Activated CD8-positive, alpha-beta memory T cell treated with anti-CD3 and anti-CD28 coated beads for 36 hours (primary cell): ENCODE measurements at places on chromosomes 6 and 20. TPM values are rescaled to one million over a fixed set of nuclear protein-coding genes. Genes with fewer than 3 reads are reported as not detected.

The MLN gene
- not detected for total RNA-seq

The AARS2 gene
- 24.9 TPM for total RNA-seq

The RGS17 gene
- not detected for total RNA-seq

The WFDC2 gene
- total RNA-seq, result not detected

The NMBR gene
- not detected for total RNA-seq

The MYL9 gene
- total RNA-seq, result 0.17 TPM

The OR5V1 gene
- total RNA-seq, result not detected

The FNDC11 gene
- total RNA-seq, result 0.19 TPM

The RIPOR2 gene
- total RNA-seq, result 23.5 TPM

The VNN1 gene
- not detected for total RNA-seq

The GGTLC1 gene
- total RNA-seq, result not detected

The DDX43 gene
- total RNA-seq, result 0.65 TPM

The BPIFB1 gene
- not detected for total RNA-seq

The ECT2L gene
- total RNA-seq, result not detected

The SUMO4 gene
- 3.2 TPM for total RNA-seq

The HACE1 gene
- total RNA-seq, result 12.0 TPM

The DNAAF9 gene
- 2.3 TPM for total RNA-seq

The PAX1 gene
- not detected for total RNA-seq

The C4B gene
- total RNA-seq, result 2.5 TPM

The MATN4 gene
- 0.32 TPM for total RNA-seq

The FOXQ1 gene
- total RNA-seq, result not detected

The POM121L2 gene
- total RNA-seq, result not detected

The HRH3 gene
- not detected for total RNA-seq

The TGIF2 gene
- total RNA-seq, result 53.1 TPM

The MUC22 gene
- total RNA-seq, result not detected

The KHDRBS2 gene
- not detected for total RNA-seq

The TRIM15 gene
- not detected for total RNA-seq

The GMPR gene
- 0.80 TPM for total RNA-seq

The C6orf58 gene
- not detected for total RNA-seq

The KCNK15 gene
- 0.27 TPM for total RNA-seq

The GHRH gene
- total RNA-seq, result not detected

The TDRD6 gene
- not detected for total RNA-seq

The IP6K3 gene
- total RNA-seq, result not detected

The PSMB9 gene
- total RNA-seq, result 207 TPM

The NOX3 gene
- not detected for total RNA-seq

The GABRR1 gene
- not detected for total RNA-seq

The SMLR1 gene
- total RNA-seq, result not detected

The RPRD1B gene
- total RNA-seq, result 36.5 TPM

The MUCL3 gene
- not detected for total RNA-seq

The OLIG3 gene
- 0.17 TPM for total RNA-seq

The FAM83B gene
- total RNA-seq, result not detected

The BANF2 gene
- not detected for total RNA-seq

The NR2E1 gene
- total RNA-seq, result not detected

The MRPL14 gene
- 54.5 TPM for total RNA-seq

The ZNF512B gene
- total RNA-seq, result 12.1 TPM

The ANKEF1 gene
- total RNA-seq, result 2.8 TPM

The CST3 gene
- 0.99 TPM for total RNA-seq

The SLC17A2 gene
- not detected for total RNA-seq

The TFAP2D gene
- total RNA-seq, result not detected

The UNC5CL gene
- total RNA-seq, result 1.0 TPM
